Sigmoid colon (tissue), 7 donors: ENCODE measurements at places on chromosomes 12 and 14. TPM values are rescaled to one million over a fixed set of nuclear protein-coding genes. Genes with fewer than 3 reads are reported as not detected.

Gene PMCH
- total RNA-seq = not detected

Gene NFATC4
- total RNA-seq = 29.6 TPM

Gene MYF6
- not detected for total RNA-seq

Gene ZDHHC22
- total RNA-seq = 1.1 TPM

Gene TMTC3
- total RNA-seq = 19.9 TPM

- H3K4me3 ChIP-seq = no peak overlapping the region
- no peaks in the 10 kb centered on the region for H3K27me3 ChIP-seq
- H3K36me3 ChIP-seq = no peaks in the 10 kb centered on the region
Observed at GRCh38 chr12:22313963-22314330, 20.6 kb downstream of the ST8SIA1 start.

DNA sequence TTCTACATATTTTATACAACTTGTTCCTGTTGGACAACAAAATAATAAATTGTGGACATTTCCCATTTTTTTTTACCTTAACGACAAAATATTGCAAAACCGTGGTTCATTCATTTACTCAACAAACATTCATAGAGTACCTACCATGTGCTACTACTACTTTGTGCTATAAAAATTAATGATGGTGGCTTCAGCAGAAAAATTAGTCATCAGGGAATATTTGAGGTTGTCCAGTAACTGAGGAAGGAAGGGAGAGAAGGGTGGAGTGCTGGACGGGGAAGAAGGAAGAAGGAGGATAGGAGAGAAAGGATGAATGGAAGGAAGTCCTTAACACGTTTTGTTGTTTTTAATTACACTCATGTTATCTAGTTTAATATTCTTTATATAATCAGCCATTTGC lies 53.7 kb downstream of the PPFIBP1 start:
- H3K4me1 ChIP-seq = no peaks in the 10 kb centered on the region
- H3K4me3 ChIP-seq = no peak overlapping the region
- no peak overlapping the region for H3K27ac ChIP-seq
- no peaks in the 10 kb centered on the region for H3K36me3 ChIP-seq
- DNase-seq = no peak

- no peak for DNase-seq
- no peaks in the 10 kb centered on the region for H3K36me3 ChIP-seq
- no peak overlapping the region for H3K4me3 ChIP-seq
- H3K27ac ChIP-seq = no peak overlapping the region
Observed at GRCh38 chr14:66641861-66642635, 134.1 kb downstream of the GPHN start.

DNA sequence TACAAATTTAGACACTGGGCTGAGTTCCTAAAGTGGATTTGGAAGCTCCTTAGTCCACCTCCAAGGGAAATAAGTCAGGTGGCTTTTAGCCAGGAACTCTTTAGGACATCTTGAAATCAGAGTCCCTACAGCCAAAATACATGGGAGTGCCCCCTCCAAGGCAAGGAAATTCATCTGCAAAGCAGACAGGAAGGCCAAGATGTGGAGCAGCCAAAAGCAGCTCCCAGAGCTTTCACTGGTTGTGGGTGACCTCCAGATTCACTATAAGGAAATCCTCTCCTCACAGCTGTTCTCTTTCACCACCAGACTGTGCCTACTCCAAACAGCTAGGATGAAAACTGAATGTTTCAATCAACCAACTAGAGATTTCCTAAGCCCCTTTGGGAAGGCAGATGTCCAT lies 6.6 kb downstream of the TTC9 start:
- no peak overlapping the region for H3K27ac ChIP-seq
- no peaks in the 10 kb centered on the region for H3K36me3 ChIP-seq
- no peak for DNase-seq
- H3K4me1 ChIP-seq = no peaks in the 10 kb centered on the region
- H3K4me3 ChIP-seq = no peak overlapping the region
